ENCODE measurements at places on chromosomes 1 and 21.

GRCh38 chr1:167882376-167882775, 31.6 kb downstream of the ADCY10 start:
- no peak for DNase-seq

- no peak for DNase-seq
Measured at GRCh38 chr1:211637066-211637465, 38.4 kb downstream of the NEK2 start.

DNA sequence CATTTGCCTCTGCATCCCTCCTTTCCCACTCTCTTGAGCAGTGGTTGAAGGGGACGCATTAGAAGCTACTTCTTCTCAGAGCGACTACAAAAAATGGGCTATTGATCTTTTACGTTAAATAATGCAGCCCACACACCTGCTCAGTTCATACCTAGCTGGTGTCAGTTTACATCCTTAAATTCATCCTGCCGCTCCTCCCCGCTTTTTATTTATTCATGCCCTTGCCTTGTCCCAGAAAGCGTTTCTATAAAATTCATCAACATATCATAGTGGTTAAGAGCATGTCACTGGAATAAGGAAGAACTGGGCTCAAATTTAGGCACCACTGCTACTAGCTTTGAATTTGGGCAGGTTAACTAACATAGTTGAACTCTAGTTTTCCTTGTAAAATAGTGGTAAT, 66.0 kb upstream of the TINAGL1 start:
- DNase-seq, result no peak

DNA sequence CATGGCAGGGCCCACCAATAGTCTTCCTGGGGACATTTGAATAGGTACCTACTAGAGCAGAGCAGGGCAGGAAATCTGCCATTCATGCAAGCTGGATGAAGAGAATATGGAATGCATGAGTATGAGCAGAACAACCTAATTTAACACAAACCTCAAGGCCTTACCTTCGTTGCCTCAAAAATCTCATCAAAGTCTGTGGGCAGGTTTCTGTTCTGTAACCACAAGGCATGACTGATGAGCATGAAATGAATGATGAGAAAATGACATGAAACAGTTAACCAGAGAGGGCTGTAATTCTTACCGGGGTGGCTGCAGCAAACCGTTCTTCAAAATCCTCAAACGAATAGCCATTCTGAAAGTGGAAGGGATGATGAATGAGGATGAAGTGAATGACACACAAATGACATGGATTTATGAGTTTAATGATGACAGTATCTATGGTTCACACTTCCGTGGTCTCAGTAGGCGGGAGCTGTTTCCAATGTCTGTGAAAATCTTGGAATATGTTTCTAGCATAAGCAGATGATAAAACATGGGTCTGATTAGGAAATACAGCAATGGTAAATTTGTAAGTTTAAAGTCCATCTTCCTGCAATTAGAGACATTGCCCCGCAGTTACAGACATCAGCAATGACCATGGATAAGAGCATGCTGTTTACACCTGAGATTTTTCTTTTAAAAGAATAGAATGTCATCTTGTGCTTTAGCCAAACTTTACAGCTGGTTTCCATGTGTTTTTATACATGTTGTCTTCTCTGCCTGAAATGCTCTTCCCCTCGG, 67.6 kb upstream of the C8B start:
- DNase-seq, result no peak

- no peak for DNase-seq
Measured at GRCh38 chr1:204278251-204278650, 64.5 kb upstream of the GOLT1A start.

DNA sequence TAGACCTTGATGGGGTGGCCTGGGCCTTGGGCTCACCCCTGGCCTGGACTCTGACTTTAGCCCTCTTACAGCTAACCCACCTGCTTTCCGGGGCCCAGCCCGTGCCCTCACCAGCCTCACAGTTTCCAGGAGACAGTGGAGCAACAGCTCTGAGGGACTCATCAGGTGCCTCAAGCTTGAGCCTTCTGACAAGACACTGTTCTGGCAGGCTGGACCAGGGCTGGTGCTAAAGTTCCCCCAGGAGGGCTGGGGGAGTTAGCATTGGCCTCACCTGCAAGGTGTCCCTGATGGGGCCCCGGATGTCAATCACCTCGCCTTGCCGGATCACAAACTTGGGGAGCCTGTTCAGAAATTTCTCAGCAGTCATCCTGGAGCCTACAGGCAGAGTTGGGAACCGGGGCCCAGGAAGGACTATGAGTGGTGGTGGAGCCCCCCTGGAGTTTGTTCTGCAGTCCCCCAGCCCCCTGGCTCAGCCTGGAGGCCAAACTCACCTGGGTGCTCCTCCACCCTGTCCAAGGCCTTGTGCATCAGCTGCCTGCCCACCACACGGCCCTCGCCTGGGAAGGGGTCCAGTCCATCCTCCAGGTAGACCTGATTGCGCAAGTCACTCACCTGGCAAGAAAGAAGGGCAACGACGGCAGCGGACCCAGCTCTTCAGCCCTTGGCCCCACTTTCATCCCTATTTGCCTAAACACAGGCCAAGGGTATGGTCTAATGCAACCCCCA, 4.1 kb downstream of the SH3BGRL3 start:
- DNase-seq, result no peak

- DNase-seq, result no peak
Measured at GRCh38 chr1:161935264-161935663, 88.4 kb downstream of the OLFML2B start.

- DNase-seq, result no peak
Measured at GRCh38 chr1:101506541-101507164, 269.8 kb downstream of the S1PR1 start.

- no peak for DNase-seq
Measured at GRCh38 chr21:26845759-26846035, 488 bp upstream of the ADAMTS1 start.

DNA sequence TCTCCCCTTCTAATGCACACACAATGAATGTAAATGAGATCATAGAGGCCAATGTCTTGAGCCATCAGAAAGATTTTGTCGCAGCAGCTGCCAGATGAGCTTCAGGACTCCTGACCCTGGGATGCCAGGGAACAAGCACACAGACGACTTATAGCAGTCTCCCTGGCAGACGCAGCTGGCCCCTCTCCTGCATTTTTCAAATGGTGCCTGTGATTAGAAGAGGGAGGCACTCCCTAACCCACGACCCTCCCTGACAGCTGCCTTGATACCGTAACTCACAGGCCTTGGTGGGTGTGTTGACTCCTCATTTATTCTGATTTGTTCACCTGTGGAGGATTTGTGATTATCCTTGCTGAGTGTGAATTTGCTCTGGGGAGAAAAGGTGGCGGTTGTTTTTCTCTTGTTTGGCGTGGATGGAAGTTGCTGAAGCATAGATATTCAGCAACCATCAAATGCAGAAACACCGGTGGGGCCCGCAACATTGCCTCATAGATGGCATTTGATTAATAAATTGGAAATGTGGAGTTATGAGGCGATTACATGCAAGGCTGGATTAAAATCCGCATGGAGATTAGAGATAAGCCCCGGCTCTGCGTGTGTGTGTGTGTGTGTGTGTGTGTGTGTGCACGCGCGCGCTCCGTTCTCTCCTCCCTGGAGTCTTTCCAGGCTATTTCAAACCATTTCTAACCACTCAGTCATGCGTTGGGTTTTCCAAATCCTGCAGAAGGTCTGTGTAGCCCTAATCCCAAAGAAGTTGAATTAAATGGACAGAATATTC, 2.1 kb upstream of the RD3 start:
- no peak for DNase-seq

GRCh38 chr1:241838897-241839296, 9.1 kb upstream of the EXO1 start:
- DNase-seq, result no peak

DNA sequence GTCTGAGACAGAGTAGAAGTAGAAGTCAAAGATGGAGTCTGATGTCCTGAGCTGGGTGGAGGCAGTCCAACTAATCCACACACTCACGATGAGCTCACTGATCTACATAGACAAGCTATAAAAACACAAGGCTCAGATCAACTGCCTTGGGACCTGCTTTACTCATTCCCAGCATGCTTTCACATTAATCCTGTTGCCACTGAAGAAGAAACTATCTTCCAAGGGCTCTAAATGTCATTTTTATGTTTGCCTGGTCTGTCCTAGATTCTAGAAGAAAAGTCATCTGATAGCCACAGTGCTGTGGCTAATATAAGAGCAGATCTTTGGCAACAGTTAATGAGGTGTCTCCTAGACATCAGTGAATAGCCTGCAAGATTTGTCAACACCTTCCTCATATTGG, 522.7 kb downstream of the NUF2 start:
- DNase-seq, result no peak

GRCh38 chr21:44258056-44258725, 3.5 kb downstream of the DNMT3L start:
- no peak for DNase-seq

DNA sequence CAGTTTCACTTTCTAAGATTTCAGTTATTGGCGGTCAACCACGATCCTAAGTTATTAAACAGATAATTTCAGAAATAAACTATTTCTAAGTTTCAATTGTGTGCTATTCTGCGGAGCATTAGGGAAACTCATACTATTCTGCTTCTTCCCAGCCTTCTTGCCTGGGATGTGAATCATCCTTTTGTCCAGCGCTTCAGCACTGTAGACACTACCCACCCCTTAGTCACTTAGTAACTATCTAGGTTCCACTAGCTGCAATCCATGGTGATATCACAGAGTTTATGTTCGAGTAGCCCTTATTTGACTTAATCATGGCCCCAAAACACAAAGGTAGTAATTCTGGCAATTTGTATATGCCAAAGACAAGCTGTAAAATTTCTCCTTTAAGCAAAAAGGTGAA, 279.9 kb upstream of the ADAMTS5 start:
- DNase-seq, result no peak

- peak; percentile 55 for DNase-seq
Measured at GRCh38 chr21:32921632-32922230, 104.0 kb upstream of the OLIG2 start.

DNA sequence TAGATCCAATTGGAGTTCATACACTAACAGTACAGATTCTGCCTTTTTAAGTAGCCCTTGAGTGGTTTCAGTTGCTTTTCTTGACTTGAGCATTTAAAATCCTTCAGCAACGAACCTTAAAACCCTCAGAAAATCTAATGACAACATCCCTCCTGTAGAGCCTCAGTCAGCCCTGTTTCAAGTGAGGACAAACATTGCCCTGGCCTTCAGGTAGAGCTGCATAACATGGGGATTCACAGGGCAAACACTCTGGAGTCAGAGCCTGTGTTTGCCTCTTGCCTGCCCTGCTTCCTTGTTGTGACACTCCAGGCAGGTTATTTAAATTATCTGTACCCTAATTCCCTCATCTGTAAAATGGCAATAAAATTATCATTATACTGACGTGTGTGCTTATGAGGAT, 96.1 kb upstream of the KCNA3 start:
- no peak for DNase-seq

DNA sequence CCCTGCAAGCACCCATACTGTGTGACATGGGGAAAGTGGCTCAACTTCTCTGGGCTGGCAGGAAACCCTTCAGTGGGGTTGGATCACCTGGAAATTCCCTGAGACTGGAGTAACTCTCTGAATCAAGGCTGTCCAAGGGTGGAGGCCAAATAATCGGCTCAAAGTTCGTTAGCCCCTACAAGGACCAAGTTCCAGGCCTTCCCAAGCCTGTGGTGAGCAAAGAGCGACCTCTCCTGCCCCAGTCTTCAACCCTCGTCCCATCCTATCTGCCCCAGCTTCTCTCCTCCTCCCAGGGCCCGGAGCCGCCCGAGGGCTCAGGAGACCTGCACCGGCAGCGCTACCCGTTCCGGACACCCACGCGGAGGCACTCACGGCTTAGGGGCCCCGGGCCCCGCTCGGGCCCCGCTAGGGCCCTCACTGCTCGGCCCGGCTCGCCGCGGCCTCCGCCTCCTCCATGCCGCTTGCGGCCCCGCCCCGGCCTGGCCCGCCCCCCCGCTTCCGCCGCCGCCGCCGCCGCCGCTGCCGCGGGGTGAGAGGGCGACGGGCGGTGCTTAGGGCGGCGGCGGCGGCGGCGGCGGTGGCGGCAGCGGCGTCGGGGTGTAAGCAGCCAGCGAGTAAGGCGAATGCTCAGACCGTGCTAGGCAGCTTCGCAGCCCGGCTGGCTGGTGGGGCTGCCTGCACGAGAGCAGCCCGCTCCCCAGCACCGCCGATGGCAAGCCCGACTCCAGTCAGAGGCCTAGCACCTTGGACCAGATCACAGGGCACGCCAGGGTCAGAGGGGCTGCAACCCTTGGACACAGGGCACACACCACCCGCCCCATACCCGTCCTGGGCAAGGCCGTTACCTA, at the start of gene POMGNT1:
TSS of gene POMGNT1 (minus strand) at position 471 of the 848 bp plus-strand sequence. CDS start 613 bp downstream, outside the sequence.
- peak; percentile 65 for DNase-seq

- DNase-seq, result no peak
Measured at GRCh38 chr1:153970346-153970745, 2.6 kb downstream of the CREB3L4 start.

GRCh38 chr21:45517249-45518065, 24.8 kb downstream of the SLC19A1 start:
- no peak for DNase-seq

DNA sequence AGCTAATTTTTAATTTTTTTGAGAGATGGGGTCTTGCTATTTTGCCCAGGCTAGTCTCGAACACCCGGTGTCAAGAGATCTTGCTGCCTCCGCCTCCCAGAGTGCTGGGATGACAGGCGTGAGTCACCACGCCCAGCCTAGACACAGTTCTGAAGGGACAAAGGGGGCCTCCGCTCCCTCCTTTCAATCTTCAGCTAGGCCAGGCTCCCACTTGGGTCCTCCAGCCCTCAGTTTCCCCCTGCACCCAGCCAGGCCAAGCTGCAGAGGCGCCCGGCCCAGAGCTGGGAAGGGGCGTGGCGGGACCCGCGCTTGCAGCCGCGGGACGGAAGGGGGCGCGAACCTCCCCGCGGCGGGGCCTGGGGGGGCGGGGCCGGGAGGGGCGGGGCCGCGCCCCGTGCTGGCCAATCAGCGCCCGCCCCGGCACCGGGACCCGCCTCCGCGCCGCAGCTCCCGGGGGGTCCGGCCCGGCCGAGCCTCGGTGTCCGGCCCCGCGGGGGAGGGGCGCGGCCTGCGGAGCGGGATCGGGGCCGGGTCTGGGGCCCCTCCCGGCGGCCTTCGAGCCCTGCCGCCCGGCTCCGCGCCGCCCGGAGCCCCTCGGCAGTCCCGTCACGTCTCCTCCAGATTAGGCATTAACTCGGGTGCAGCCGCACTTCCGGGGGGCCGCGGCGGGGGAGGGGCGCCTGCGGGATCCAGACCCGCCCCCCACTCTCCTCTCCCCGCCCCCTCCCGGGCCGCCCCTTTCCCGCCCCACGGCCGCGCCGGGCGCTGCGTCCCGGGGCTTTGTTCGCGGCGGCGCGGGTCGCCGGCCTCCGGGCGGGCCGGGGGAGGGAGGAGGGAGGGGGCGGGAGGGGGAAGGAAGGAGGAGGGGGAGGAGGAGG, 559 bp upstream of the AGRN start:
- DNase-seq, result peak; percentile 61

DNA sequence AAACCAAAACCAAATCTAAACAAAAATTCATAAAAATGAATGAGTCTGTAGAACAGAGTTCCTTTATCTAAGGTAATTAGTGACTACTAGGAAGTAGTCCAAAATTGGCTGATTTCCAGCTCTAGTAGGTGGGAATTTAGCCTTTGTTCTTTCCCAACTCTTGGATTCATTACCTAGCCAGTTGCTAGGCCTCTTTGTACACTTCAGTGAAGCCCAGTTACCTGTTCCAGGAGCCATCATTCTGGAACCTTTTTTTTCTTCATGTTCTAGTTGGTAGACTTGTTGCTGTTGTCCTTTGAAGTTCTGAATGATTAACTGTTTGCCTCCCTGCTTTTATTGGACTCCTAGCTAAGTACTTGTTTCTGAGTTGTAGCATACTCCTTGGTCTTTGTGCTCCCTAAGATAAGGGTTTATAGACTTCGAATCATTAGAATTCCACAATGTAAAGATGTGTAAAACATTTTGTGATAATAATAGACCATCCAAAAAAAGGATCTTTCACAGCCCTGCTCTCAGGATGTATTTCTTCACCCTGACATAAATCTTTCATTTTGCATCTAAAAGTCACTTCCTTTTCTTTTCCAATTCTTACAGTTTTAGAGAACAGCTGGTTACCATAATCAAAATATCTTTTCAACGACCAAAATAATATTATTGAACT, 9.8 kb downstream of the PLA2G4A start:
- no peak for DNase-seq

All from ELF-1 (cell line).